ENCODE measurements at places on chromosomes 11 and 22.

DNA sequence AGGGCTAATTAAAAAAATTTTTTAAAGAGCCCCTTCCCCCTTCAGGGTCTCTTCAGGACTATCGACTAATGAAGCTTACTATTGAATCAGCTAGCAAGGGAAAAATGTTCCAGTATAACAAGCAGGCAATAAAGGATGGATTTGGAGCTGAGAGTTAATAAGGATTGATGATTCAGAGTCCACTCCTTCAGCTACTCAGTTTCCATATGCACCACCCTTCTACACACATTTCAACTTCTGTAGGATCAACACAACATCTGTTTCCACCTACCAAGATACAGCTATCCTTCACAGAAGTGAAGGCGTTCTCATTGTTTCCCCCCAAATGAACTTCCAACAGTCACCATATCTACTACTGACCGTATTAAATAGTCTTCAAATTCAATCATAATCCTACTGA is 6.6 kb upstream of the ALKBH3 start:
- no peak for DNase-seq

- no peak for DNase-seq
These were observed 10.2 kb downstream of the C11orf96 start for GRCh38 chr11:43952401-43953342.

DNA sequence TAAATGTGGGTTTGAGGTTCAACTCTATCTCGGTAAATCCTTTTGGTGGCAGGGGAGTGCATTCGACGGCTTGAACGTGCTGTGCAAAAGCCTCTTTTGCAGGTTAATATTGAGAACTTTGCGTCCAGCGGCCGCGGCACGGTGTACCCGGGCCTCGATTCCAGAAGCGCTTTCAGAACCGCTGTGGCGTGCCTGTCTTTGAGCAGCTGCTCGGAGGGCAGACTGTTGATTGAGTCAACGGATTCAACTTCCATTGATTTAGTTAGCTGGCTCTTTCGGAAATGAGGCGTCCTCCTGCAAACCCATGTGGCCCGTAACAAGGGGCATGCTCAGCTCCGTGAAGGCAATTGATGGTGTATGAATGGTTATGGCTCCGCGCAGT is 1247.8 kb downstream of the BRD1 start:
- DNase-seq = no peak

- DNase-seq = no peak
These were observed 765.1 kb downstream of the KCNA4 start for GRCh38 chr11:29251738-29252137.

DNA sequence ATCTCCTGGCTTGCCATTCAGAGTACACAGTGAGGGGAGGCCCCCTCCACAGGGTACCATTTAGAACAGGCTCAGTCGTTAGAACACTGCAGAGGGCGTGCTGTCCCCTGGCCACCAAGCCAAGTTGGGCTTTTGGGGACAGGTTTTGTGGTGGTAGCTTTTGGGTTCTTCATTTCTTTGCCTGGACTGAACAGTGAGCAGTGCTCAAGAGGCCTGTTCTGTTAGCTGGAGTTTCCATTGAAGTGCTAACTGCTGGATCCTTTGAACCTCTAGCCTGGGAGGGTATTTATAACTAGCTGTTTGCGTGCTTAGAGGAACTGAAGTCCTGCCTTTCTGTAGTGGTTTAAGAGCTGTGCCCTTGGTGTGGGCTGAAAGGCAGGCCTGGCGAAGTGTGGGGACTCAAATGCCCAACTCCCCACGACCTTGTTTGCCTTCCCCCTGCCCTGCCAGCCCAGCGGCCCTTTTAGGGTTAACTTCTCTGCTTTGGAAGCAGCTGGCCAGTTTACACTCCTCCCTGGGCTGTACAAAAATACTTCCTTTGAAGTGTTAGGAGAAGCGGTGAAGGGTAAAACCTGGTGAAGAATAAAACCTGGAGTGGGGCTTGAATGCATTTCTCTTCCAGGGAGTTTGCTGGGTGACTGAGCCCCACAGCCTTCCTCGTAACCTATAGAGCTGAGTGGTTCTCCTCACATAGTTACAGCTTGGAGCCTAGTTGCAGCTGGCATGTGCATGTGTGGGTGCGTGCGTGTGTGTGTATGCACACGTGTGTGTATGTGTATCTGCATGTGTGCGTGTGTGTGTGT is 34.6 kb downstream of the ZNRF3 start:
- DNase-seq = no peak

DNA sequence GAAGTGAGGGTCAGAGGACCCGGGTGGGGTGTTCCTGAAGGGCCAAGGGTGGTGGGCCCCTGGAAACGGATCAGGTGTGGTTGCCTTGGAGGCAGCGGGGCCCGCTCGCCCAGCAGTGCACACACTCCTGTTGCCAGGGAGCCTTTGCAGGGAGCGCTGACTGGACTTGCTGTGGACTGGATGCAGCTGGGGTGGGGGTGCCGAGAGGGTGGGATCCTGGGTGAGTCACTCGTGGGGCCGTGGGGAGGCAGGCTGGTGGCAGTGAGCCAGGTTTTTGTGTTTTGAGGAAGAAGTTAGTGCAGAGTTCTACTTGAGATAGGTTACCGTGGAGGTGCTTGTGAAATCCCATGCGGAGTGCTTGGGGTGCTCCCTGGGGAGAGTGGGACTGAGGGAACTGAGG is 1.3 kb downstream of the MRPL23 start:
- DNase-seq = no peak

DNA sequence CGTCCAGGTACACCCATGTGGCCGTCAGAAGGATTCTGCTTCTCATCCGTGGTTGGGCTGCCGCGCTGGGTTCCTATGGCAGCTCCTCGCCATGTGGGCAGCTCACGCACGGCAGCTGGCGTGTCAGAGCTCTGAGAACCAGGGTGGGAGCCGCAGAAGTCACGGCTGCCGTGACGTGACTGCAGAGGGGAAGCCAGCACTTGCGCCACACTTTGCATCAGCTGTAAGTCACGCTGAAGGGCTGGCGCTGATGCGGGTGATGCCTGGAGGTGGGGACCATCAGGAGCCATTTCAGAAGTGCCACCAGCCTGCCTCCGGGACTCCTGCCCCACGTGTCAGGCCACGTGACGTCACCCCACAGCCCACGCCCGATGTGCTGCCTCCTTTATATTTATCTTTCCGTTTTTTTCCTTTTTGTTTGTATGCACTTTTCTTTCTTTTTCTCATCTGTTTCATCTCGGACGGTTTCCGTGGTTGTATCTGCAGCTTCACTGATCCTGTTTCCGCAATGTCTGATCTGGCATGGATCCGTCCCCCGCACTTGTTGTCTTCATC is 133.2 kb downstream of the IGLL1 start:
- DNase-seq = no peak

DNA sequence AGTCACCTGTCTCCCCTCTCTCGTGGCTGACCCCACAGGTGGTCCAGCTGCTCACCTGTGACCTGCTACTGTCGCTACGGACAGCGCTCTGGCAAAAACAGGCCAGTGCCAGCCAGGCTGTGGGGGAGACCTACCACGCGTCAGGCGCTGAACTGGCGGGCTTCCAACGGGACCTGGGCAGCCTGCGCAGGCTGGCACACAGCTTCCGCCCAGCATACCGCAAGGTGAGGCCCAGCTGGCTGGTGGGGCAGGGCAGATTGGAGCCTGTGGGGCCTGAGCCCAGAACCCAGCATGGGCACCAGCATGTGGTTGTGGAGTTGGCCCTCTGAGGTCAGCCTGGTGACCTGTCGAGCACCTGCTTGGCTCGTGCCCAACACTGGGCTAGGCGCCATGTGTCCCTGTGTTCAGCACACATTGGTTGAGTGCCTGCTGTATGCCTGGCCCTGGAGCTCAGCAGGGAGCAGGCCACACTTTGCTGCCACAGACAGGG is 11.9 kb downstream of the SHISA8 start:
- no peak for DNase-seq

- DNase-seq = peak; percentile 63
These were observed 13.1 kb upstream of the RPS19BP1 start for GRCh38 chr22:39545386-39546365.

- DNase-seq = no peak
These were observed 96.8 kb downstream of the TTC28 start for GRCh38 chr22:28582806-28583205.
